ENCODE measurements at places on chromosomes 3 and 15. TPM values are rescaled to one million over a fixed set of nuclear protein-coding genes. Genes with fewer than 3 reads are reported as not detected.

Gene MYZAP
- 14.9 TPM for total RNA-seq

Gene PLA2G4D
- total RNA-seq, result 23.6 TPM

Gene LRRC3B
- not detected for total RNA-seq

Gene GOLGA6A
- total RNA-seq, result 0.64 TPM

Gene CCDC80
- total RNA-seq, result 22.7 TPM

Gene P2RY1
- total RNA-seq, result 17.8 TPM

GRCh38 chr3:144332868-144333267 lies 361.2 kb downstream of the DIPK2A start:
- no peak for DNase-seq
- no peak overlapping the region for H3K27ac ChIP-seq

GRCh38 chr15:90750186-90750585 lies 33.0 kb downstream of the BLM start:
- no peaks in the 10 kb centered on the region for H3K27me3 ChIP-seq
- H3K4me1 ChIP-seq, result no peaks in the 10 kb centered on the region
- H3K36me3 ChIP-seq, result no peaks in the 10 kb centered on the region
- H3K27ac ChIP-seq, result no peak overlapping the region

- no peak overlapping the region for H3K27ac ChIP-seq
- no peaks in the 10 kb centered on the region for H3K4me1 ChIP-seq
- no peaks in the 10 kb centered on the region for H3K36me3 ChIP-seq
- no peak overlapping the region for H3K4me3 ChIP-seq
Measured at GRCh38 chr3:13951184-13951583, 71.3 kb upstream of the WNT7A start.

GRCh38 chr3:5300638-5301037 lies 113.1 kb downstream of the EDEM1 start:
- H3K4me3 ChIP-seq, result no peak overlapping the region
- no peaks in the 10 kb centered on the region for H3K36me3 ChIP-seq
- H3K27me3 ChIP-seq, result no peaks in the 10 kb centered on the region
- no peaks in the 10 kb centered on the region for H3K4me1 ChIP-seq
- DNase-seq, result no peak
- no peak overlapping the region for H3K27ac ChIP-seq

- no peaks in the 10 kb centered on the region for H3K36me3 ChIP-seq
- no peak overlapping the region for H3K4me3 ChIP-seq
- no peaks in the 10 kb centered on the region for H3K27me3 ChIP-seq
- H3K27ac ChIP-seq, result no peak overlapping the region
- DNase-seq, result no peak
- no peaks in the 10 kb centered on the region for H3K4me1 ChIP-seq
Measured at GRCh38 chr3:139975594-139976365, 40.8 kb downstream of the CLSTN2 start.

Data from suprapubic skin (tissue), 4 donors.